ENCODE measurements at places on chromosomes 3 and 15. TPM values are rescaled to one million over a fixed set of nuclear protein-coding genes. Genes with fewer than 3 reads are reported as not detected.
A peak's percentile ranks its signal among the peaks of the same experiment; 100 is the strongest.

PATL2 gene
- total RNA-seq = 10.7 TPM

PRKCI gene
- total RNA-seq = 9.5 TPM

ENTPD3 gene
- total RNA-seq = not detected

TGM4 gene
- not detected for total RNA-seq

CHST13 gene
- not detected for total RNA-seq

ADGRG7 gene
- total RNA-seq = not detected

SAMMSON gene
- total RNA-seq = not detected

GFM1 gene
- 59.2 TPM for total RNA-seq

GRCh38 chr3:14096742-14097141 lies 27.9 kb downstream of the CHCHD4 start:
- no peak overlapping the region for H3K4me3 ChIP-seq
- no peaks in the 10 kb centered on the region for H3K27me3 ChIP-seq
- H3K4me1 ChIP-seq = no peaks in the 10 kb centered on the region
- no peak overlapping the region for H3K27ac ChIP-seq

DNA sequence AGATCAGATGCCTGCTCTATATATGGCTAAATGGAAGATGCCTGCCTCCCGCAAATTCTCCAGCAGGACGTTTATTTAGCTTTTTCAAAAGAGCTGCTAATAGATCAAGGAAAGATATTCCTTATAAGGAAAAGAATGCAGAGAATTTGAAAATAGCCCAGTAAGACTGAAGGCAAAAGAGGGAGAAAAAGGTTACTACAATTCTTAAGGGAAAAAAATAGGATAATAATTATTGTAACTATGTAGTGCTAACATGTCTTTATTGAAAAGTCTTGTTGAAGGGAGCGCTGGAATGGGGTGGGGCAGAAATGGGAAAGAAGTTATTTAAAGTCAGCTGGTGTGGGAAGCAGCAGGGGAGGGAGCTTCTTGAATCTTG lies 2.9 kb downstream of the TPM1 start:
- no peak for DNase-seq
- H3K36me3 ChIP-seq = no peaks in the 10 kb centered on the region
- H3K27me3 ChIP-seq = peaks cover 15% of the 10 kb centered on the region
- no peak overlapping the region for H3K4me3 ChIP-seq
- H3K4me1 ChIP-seq = peaks cover 6% of the 10 kb centered on the region
- H3K27ac ChIP-seq = no peak overlapping the region

- no peaks in the 10 kb centered on the region for H3K27me3 ChIP-seq
- peaks cover 30% of the 10 kb centered on the region for H3K4me1 ChIP-seq
- H3K27ac ChIP-seq = no peak overlapping the region
- H3K36me3 ChIP-seq = peaks cover 1% of the 10 kb centered on the region
- DNase-seq = no peak
Observed at GRCh38 chr3:195210266-195210973, 60.5 kb downstream of the XXYLT1 start.

DNA sequence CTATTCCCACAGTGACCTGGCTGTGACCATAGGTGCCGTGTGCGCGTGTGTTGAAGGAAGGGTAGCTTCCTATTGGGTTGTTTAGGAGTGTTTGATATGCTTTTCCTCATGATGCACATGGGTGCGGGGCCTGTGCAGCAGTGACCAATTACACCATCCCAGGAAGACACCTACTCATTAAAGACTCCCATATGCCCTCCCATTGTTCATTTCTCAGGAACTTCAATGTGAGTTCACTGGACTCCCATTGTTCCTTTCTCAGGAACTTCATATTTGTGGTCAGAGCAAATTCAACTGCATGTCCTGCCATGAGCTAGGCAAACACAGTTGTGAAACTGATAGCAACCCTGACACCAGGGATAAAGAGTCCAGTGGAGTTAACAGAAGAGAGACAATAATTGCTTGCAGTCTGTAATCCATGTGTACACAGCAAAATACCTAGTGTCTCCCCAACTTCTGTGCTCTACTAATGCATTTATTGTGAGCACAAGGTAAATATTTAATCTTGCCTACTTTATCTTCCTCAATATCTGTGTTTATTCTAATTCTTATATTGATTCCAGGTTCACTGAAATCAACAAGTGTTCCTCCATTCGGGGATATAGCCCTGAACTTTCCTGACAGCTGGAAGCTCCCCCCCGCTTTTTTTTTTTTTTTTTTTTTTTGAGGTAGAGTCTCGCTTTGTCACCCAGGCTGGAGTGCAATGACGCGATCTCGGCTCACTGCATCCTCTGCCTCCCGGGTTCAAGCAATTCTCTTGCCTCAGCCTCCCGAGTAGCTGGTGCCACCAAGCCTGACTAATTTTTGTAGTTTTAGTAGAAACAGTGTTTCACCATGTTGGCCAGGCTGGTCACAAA lies 57.5 kb upstream of the GCNT3 start:
- H3K36me3 ChIP-seq = no peaks in the 10 kb centered on the region
- no peaks in the 10 kb centered on the region for H3K4me1 ChIP-seq
- H3K27ac ChIP-seq = no peak overlapping the region
- H3K4me3 ChIP-seq = no peak overlapping the region

DNA sequence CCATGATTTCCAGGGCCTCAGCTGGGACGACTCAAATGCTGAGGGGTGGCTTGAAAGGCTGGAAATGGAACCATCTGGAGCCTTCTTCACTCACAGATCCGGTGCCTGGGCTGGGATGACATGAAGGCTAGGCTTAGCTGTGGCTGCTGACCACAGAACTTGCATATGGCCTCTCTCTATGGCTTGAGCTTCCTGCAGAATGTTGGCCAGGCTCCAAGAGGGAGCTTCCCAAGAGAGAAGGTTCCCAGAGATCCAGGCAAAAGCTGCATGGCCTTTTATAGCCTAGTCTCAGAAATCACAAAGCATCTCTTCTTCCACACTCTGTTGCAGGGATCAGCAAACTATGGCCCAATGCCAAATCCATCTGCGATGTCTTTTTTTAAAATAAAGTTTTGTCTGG lies 44.8 kb downstream of the GATM start:
- peaks cover 4% of the 10 kb centered on the region for H3K4me1 ChIP-seq
- H3K36me3 ChIP-seq = no peaks in the 10 kb centered on the region
- no peaks in the 10 kb centered on the region for H3K27me3 ChIP-seq
- no peak for DNase-seq

DNA sequence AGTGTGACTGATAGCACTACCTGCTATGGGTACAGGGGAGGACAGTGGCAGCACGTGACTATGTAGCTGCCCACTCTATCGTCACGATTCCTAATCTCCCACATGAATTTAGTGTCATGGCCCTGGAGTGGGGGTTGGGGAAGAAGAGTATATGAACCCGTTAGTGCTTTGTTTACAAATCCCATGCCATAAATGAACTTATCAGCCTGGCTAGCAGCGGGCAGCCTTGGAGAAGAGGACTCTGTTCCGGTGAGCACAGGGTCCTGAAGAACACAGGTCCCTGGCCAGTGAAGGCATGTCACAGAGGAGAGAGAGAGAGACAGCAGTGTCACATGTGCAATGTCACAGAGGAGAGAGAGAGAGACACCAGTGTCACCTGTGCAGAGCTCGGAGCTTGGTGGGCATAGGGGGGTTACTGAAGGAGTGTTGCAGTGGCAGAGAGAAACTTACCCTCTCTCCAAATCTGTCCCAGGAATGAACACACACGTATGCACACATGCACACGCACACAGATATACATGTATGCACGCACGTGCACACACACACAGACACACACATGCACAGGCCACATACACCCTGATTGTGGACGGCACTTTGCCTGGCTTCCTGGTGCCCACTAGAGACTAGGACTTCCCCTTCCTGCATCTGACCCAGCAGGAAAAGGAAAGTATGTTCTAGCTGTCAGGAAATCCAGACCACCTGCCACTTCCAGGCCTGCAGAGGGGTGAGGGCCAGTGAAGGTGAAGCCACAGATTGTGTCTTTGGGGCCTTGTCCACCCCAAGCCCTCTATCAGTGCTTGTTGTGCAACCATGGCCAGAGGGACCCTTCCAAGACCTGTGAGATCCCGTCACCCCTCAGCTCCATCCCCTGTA lies 26.3 kb downstream of the ITGA11 start:
- no peaks in the 10 kb centered on the region for H3K4me1 ChIP-seq
- H3K27me3 ChIP-seq = no peaks in the 10 kb centered on the region
- H3K4me3 ChIP-seq = no peak overlapping the region
- no peaks in the 10 kb centered on the region for H3K36me3 ChIP-seq
- H3K27ac ChIP-seq = no peak overlapping the region
- no peak for DNase-seq

DNA sequence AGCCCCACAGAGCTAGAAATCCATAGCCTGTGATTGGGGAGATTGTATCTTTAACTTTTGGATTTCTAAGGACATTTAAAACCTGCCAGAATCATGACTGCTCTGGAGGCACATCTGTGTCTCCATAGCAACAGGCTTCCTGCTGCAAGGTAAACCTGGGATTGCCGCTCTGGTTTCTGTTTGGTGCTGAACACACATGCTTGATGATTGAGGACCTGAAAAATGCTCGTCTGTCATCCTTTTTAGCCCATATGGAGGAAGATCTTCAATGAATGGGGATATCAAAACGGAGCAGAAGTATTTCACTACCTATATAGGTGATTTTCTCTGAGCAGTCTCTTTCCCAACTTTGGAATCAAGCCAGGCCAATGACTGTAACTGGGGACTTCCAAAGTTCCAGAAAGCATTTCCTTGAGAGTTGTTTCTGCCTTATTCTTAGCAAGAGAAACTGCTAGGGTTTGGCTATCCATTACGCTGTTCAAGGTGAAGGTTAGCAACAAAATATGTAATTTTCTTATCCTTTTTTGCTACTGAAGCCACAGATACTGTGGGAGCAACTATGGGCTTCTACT lies 96.5 kb upstream of the TNIK start:
- no peak overlapping the region for H3K4me3 ChIP-seq
- H3K36me3 ChIP-seq = no peaks in the 10 kb centered on the region
- no peaks in the 10 kb centered on the region for H3K27me3 ChIP-seq
- H3K27ac ChIP-seq = peak overlapping the region; percentile 18

- H3K36me3 ChIP-seq = no peaks in the 10 kb centered on the region
- H3K27ac ChIP-seq = no peak overlapping the region
- no peaks in the 10 kb centered on the region for H3K27me3 ChIP-seq
- H3K4me3 ChIP-seq = no peak overlapping the region
- H3K4me1 ChIP-seq = peaks cover 9% of the 10 kb centered on the region
Observed at GRCh38 chr3:113802795-113803455, 35.7 kb upstream of the GRAMD1C start.

- no peaks in the 10 kb centered on the region for H3K36me3 ChIP-seq
- DNase-seq = peak; percentile 94
- peaks cover 33% of the 10 kb centered on the region for H3K4me1 ChIP-seq
- H3K27me3 ChIP-seq = no peaks in the 10 kb centered on the region
Observed at GRCh38 chr15:52103217-52104207, 9.1 kb downstream of the BCL2L10 start.

DNA sequence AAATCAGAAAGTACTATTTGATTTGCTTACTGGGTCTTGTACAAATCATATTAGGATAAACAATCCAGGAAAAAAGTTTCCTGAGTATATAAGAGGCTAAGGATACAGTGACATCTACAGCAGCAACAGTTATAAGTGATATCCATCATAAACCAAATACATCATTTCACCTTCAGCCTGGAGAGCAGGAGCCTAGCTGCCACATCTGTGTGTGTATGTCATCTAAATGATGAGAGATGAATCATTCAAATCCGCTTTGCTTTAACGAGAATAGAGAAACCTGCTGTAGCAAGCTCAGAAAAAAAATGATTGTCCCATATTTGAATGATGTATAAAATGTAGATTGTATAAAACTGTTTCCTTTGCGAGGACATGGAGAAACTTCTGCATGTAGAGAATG lies 841.4 kb downstream of the SI start:
- H3K4me3 ChIP-seq = no peak overlapping the region

GRCh38 chr3:121431726-121432517 lies 113.9 kb downstream of the POLQ start:
- no peak overlapping the region for H3K4me3 ChIP-seq
- no peaks in the 10 kb centered on the region for H3K27me3 ChIP-seq
- peak; percentile 62 for DNase-seq
- H3K4me1 ChIP-seq = peaks cover 9% of the 10 kb centered on the region

DNA sequence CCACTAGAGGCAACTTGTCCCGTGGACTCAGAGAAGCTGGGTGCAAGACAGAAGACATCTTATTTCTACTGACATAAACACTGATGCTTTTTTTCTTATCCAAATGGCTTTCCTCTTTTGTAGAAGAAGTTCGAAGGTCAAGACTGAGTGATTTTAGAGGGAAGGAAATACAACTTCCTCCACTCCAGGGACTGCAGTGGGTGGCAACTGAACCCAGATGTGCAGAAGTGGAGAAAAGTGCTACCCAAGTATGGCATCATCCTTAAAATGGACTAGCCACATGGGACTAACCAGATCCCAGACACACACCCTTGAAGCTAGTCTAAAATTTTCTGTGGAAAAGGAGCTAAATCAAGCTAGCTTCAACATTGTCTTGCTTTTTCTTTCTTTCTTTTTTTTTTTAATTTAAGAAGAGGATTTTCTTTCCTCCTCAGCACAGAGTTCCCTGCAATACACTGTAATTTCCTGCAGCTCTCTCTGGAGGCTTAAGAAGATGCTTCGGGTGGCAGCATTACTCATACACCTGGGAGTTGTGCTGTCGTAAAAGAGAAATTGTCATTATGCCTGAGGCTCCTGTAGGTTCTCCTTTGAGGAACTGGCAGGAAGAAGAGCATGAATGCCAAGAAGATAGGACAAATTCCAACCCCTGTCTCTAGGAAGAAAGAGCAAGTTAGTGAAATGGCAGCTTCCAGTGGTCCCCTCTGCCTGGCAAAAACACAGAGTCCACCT lies 3.8 kb upstream of the FRMD4B start:
- H3K4me1 ChIP-seq = no peaks in the 10 kb centered on the region
- no peak overlapping the region for H3K27ac ChIP-seq
- DNase-seq = no peak
- H3K27me3 ChIP-seq = peaks cover 10% of the 10 kb centered on the region
- H3K4me3 ChIP-seq = no peak overlapping the region
- no peaks in the 10 kb centered on the region for H3K36me3 ChIP-seq

- no peaks in the 10 kb centered on the region for H3K27me3 ChIP-seq
- no peaks in the 10 kb centered on the region for H3K4me1 ChIP-seq
- no peak overlapping the region for H3K4me3 ChIP-seq
- DNase-seq = no peak
Observed at GRCh38 chr3:152964911-152965609, 130.1 kb downstream of the P2RY1 start.
